ENCODE measurements at places on chromosomes 12 and 14. TPM values are rescaled to one million over a fixed set of nuclear protein-coding genes. Genes with fewer than 3 reads are reported as not detected.
A peak's percentile ranks its signal among the peaks of the same experiment; 100 is the strongest.

DNA sequence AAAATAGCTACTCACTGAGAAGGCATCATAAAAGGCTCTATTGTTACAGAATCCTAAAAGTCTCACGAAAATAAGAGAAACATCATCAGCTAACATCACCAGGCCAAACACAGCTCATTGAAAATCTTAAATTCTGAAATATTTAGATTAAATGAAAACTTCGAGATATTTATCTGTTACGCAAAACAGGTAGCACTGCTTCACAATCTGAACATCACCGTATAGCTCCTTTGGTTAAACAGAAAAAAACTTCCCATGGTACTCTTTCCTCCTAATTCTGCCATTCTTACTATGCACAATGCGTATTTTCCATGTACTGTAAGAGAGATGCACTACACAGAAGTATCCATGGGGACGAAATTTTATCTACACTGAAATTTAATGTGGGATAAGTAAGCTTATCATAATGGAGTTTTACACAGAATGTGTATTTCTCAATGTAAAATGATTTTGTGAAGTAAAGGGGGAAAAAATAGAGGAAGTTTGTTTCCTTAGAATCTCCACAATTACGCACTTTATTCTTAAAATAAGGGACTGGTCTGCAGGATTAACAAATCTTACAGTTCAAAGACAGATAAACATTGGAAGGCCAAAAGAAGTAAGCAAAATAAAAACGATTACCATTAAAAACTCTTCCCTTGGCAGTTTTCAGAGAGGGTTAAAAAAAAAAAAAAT, 1.9 kb downstream of the SGPP1 start:
- no peak for DNase-seq

- peak; percentile 39 for DNase-seq
Measured at GRCh38 chr14:54893151-54893760, 9.4 kb downstream of the GCH1 start.

DNA sequence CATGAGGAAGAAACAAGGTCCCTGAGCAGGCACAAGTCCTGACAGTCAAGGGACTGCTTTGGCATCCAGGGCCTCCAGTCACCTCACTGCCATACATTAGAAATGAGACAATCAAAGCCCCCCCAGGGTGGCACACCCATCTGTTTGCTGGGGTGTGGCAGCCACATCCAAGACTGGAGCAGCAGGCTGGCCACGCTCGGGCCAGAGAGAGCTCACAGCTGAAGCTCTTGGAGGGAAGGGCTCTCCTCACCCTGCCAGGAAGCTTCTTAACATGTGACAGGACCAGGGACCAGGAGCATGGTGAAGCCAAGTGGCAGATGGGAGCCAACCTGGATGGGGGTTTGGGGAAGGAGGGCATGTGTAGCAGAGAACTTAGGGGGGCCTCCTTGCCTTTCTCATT, 10.0 kb downstream of the CACNB3 start:
- DNase-seq, result no peak

GRCh38 chr14:56798447-56799342, 11.6 kb downstream of the OTX2 start:
- DNase-seq, result no peak

DNA sequence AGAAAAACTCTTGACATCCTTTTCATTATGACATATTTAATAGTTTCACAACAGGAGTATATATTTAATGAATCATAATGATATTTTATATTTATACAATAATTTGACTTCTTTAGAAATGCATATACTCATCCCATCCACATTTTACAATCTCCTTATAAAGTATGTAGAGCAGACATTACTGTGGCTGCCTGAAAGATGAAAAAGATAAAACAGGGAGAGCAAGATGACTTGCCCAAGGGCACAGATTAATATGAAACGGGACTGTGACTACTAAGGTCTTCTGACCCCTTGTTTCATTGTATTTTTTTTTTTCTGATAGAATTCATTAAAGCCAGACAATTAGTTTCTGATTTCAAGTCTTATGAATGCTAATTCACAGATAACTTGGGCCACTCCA, 293.6 kb downstream of the SOX5 start:
- DNase-seq, result no peak

GRCh38 chr12:46518729-46519128, 146.2 kb upstream of the SLC38A2 start:
- no peak for DNase-seq

- DNase-seq, result no peak
Measured at GRCh38 chr14:30518867-30519560, 39.9 kb upstream of the G2E3 start.

The GAPDH gene
- total RNA-seq, result 5,901 TPM

DNA sequence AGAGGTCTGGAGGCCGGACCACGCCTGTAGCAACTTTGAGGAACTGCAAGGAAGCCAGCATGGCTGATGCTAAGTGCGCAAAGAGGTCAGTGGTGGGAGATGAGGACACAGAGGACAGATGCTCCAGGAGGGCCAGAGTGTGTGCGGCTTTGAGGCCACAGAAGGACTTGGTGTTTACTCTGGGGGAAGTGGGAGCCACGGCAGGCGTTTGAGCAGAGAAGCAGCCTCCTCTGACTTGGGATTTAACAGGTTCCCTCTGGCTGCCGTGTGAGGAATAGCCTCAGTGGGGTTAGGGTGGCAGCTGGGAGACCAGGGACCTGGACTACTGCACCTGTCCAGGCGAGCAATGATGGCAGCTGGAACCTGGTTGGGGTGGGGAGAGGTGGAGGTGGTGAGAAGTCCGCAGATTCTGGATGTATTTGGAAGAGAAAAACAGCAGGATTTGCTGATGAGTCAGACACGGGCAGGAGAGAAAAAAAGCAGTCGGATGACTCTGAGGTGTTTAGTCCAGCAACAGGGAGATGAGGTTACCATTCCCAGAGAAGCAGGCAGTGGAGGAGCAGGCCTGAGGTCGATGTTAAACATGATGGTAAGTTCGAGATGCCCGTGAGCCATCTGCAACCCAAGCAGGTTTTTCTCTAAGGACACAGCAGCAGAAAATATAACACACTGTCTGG, 143.5 kb downstream of the SCARB1 start:
- no peak for DNase-seq

DNA sequence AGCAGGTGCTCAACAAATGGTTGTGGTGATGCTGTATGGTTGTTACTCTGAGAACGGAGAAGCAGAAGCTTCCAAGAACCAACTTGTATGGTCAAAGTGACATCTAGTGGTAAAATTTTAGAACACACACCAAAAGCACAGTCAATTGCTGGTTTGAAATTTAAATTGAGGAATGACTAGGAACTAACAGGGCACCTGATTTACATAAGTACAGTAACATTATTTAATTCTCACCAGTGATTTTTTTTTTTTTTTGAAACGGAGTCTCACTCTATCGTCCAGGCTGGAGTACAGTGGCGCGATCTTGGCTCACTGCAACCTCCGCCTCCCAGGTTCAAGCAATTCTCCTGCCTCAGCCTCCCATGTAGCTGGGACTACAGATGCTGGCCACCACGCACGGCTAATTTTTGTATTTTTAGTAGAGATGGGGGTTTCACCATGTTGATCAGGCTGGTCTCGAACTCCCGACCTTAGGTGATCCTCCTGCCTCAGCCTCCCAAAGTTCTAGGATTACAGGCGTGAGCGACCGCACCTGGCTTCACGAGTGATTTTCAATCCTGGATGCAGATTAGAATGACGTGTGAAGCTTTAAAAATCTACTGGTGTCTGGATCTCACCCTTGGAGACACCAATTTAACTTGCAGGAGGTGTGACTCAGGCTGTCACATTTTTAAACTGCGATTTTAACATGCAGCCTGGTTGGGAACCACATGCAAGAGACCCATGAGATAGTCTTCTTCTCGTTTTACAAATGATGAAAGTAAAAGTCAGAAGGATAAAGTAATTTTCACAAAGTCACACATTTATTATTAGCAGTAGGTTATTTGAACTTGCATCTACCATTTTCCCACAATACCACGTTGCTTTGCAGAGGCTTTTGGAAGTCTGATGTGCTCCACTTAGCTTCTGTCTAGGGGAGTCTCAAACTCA, 14.1 kb upstream of the NUMB start:
- peak; percentile 60 for DNase-seq

- peak; percentile 43 for DNase-seq
Measured at GRCh38 chr14:71932229-71932981, at the start of gene RGS6. Gene RGS6, plus strand, starts transcription at chr14:71932429.

GRCh38 chr12:124928912-124929530, 14.6 kb upstream of the UBC start:
- DNase-seq, result no peak

The GARIN6 gene
- total RNA-seq, result not detected

GRCh38 chr14:105430042-105430441, 10.4 kb downstream of the MTA1 start:
- DNase-seq, result no peak

- no peak for DNase-seq
Measured at GRCh38 chr12:116558280-116559161, 660 bp upstream of the MAP1LC3B2 start.

The CFAP54 gene
- 0.25 TPM for total RNA-seq

- DNase-seq, result no peak
Measured at GRCh38 chr14:80845856-80846255, 95.7 kb downstream of the CEP128 start.

DNA sequence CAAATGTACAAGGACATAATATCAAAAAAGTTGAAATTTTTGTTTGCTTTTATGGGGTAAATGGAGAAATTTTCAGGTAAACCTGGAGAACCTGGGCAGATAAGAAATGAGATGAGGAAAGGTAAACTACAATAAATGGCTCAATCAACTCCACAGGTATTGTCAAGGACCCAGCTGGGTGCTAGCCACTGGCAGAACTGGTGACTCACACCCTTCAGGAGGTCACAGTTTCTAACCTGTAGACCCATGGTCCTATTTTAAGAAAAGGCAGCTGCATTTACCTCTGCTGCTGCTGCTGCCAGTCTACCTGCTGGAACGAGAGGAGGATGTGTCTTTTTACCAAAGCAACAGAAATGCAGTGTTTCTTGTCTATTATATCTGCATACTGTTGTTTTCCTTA, 226.6 kb downstream of the ALG10B start:
- no peak for DNase-seq

GRCh38 chr14:81555051-81555450, 21.4 kb upstream of the SEL1L start:
- DNase-seq, result no peak

DNA sequence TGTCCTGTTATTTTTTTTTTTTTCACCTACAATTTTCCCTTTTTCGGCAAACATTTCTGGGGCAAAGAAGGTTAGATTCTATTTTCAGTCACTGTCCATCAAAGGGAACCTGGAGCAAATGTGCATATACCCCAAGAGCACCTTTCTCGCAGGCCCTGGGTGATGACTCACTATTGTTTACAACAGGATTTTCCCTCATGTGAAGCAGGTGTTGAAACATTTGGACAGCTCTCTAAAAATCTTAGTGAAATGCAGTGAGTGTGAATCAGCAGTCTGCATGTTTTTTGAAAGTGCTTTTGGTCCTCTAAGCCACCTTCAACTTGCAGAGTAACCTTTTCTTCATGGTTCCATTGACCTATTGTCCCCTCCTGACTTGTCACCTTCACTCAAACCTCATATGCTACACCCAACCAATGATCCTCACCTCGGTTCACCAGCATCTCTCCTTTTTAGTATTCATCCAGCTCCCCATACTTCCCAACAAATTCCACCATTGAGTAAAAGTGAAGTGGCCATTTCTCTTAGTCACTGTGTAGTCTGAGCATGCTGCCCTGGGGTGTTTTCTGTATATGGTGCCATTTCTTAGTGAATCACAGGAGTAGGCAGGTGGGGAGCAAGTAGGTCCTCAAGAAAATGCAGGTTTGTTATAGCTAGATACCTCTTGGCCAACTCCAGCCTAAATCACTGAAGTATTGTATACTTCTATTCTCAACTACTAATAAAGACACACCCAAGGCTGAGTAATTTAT, 260.2 kb downstream of the BMP4 start:
- no peak for DNase-seq

GRCh38 chr12:18275981-18276380, 14.7 kb downstream of the PIK3C2G start:
- DNase-seq, result peak; percentile 4

- DNase-seq, result no peak
Measured at GRCh38 chr12:116710370-116711150, 27.3 kb downstream of the SPRING1 start.

The FAR2 gene
- total RNA-seq, result 9.7 TPM
